ENCODE measurements at places on chromosomes 2 and 18.
A peak's percentile ranks its signal among the peaks of the same experiment; 100 is the strongest.

- DNase-seq: no peak
These were observed 8.5 kb upstream of the ATP8B1 start for GRCh38 chr18:57811477-57812125.

GRCh38 chr2:160358046-160358445 lies 135.6 kb downstream of the RBMS1 start:
- DNase-seq: no peak

GRCh38 chr2:110816404-110817365 lies 84.3 kb downstream of the ACOXL start:
- DNase-seq: no peak

GRCh38 chr18:49038423-49038822 lies 87.7 kb upstream of the SMAD7 start:
- no peak for DNase-seq

GRCh38 chr2:232476045-232476444 lies 11.6 kb downstream of the ECEL1 start:
- DNase-seq: no peak

- no peak for DNase-seq
These were observed 559 bp downstream of the HOXD1 start for GRCh38 chr2:176188774-176189680.

- no peak for DNase-seq
These were observed 92.8 kb upstream of the APCDD1 start for GRCh38 chr18:10361660-10362059.

DNA sequence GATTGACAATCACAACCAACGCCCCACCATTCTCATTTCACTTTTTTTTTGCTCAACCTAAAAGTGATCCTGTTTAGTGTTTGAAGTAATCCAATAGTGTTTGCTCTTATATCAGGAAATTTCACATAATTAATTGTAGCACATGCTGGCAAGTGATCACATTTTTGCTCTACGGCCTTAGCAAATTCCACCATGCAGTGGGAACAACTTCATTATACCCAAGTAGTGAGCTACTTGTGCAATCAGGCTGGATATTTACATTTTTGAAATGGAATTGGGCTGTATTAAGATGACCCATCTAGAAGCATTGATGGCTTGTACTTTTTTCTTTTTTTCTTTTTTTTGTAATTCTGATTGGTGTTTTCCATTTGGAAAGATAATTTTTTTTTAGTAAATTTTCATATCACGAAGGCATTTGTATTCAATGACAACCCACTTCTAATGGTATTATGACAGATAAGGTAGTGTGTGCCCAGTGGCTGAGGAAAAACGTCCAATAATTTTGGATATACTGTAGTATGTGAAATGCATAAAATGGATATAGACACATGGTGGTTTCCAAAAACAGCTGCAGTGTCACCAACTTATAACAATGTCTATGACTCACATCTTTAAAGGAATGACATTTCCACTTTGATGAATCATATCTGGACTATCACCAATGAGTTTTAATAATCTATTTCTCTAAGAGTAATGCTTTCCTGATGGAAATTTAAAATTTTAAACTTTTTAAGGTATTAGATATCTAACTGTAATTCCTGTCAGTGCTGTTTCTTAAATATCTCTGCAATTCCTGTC lies 130.6 kb downstream of the COL6A3 start:
- DNase-seq: no peak

DNA sequence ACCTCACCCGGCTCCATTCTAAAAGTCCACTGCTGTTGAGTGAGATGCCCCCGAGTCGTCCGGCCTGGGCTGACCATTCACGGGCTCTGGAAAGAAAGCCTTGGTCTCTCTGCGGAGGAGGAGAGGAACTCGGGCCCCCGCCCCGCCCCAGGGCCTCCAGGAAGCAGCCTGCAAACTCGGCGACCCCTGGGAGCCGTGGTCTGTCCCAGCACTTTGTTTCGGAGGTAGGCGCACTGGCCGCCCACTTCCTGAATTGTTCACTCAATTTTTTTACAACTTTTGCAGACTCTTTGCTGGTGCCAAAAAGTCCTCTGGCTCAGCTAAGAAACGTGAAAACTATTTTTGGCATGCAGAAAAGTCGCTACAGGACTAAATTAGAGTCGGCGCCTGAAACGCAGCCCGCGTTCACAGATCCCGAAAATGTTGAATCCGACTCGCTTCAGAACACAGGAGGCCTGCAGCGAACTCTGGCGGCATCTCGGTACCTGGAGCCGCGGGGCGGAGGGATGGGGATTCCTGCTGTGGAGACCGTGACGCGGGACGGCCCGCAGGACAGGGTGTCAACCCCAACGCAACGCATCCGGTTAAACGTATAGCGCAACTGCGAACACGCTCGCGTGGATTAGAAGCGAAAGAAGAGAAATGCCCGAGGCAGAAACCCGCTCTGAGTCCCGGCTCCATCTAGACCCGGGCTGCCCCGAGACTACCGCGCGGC lies 1.5 kb downstream of the PXDN start:
- no peak for DNase-seq

- DNase-seq: no peak
These were observed 550.2 kb downstream of the STK39 start for GRCh38 chr2:167697194-167697593.

DNA sequence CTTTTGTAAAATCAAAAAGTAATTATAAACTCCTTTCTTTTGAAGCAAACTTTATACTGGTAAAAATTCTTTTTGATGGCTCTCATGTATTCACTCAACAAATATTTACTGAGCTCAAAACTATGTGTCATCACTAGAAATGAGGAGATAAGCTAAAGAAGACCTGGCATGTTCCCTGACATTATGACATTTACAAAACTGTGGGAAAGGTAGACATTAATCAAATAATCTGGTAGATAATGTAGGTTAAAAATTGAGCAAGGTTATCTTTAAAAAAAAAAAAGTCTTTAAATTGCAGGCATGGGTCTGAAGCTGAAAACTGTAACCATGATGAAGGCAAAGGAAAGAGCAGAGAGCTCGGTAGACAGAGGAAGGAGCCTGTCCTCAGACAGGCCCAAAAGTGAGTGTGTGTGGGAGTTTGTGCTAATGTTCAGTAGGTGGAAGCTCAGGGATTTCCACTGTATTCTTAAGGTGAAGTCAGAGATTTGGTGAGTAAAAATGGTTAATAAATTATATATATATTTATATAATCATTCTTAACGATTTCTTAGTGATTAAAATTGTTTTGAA lies 612.9 kb downstream of the LRP1B start:
- DNase-seq: no peak

DNA sequence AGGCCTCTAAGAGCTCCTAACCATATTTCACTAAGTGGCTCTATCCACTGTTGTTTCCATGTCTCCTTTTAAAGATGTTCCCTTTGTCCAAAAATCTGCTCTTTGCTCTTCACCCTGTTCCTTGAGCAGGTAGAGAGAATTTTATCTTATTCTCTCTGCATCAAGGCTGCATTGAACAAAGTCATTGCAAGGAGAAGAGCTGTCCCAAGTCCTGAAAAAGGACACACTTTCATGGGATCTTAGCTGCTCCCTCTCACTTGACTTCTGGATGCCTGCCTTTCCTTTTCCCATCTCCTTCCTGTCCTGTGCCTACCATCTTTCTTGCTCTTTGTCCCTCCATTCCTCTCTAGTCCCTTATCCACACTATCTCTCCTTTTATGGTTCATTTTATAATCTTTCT lies 235.2 kb upstream of the THSD7B start:
- no peak for DNase-seq

GRCh38 chr2:41993435-41993925 lies 54.3 kb upstream of the PKDCC start:
- DNase-seq: no peak

DNA sequence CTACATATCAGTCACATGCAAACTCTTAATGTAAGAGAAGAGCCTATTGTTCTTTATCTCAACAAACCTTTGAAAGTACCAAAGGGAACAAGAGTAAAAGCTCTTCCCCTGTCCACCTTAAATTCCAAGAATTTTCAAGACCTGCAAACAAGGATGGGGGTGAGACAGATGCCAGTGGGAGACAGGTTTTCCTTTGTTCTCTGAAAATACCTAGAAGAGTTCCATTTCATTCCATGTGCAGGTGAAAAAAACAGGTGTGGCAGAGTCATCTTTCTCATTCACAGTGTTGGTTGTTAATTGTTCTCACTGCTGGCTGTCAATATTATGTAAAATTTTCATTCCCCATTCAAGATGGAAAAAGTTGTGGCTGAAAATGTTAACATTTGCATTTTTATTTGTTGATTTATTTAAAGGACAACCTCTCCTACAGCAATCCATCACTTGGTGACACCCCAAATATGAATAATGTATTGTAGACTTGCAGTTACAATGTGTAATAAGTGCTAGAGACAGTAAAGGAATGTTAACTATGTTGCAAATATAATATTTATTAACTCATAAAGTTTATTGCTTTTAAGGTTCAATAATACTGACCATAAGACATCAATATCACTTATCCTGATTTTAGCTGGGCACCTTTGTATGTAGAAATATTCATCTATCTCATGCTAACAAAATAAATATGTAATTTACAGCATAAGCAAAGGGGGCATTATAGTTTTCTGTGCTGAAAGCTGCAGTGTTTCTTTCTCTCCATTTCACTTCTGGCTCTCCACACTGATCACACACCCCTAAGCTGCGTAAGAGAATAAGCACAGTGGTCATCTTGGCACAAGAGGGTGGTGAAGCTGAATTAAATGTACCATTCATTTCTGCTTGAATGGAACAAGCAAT lies 347.0 kb downstream of the KIAA1328 start:
- DNase-seq: no peak

- no peak for DNase-seq
These were observed 49.9 kb downstream of the MYO7B start for GRCh38 chr2:127585270-127585807.

DNA sequence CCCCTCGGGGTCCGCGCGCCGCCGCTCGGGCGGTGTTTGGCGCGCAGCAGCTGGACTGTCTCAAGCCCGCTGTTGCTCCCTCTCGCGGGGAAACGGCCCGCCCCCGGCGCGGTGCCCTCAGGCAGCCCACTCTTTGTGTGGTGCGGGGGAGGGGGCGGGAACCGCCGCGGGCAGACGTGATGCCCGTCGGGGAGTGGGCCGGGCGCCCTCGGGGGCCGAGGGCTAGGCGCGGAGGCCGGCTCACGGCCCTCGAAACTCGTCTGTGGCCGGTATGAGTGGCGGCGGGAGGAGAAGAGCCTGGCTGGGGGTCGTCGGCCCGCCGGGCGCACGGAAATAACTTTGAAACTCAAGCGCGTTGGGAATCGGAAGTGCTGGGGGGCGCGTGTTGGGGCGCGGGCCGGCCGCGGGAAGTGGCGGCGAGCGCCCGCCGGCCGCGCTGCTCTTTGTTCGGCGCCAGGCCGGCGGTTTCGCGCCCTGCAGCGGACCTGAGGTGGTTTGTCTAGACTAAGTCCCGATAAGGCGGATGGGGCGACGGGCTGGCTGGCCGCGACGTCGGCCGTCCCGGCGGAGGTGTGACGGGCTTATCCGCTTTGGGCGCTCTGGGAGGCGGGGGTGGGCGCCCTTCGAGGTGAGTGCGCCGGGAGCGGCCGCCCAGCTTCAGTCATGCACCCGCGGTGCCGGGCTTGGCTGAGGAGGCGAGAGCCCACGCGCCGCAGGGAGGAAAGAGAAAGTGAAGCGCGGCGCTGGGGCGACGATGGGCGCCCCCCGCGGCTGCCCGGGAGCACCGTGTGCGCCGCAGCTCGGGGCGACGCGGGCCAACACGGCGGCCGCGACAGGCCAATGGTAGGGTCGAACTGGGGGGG lies 679 bp downstream of the PTMA start:
- DNase-seq: peak; percentile 54

DNA sequence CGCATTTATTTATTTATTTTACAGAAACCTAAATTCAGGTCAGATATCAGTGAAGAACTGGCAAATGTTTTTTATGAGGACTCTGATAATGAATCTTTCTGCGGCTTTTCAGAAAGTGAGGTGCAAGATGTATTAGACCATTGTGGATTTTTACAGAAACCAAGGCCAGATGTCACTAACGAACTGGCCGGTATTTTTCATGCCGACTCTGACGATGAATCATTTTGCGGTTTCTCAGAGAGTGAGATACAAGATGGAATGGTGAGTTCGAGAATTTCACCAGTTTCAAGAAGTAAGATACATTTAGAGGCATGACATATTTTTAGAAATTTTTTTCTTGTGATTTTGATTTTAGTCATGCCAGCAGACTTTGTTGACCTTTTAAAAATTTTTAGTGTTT lies 4.6 kb downstream of the CDCA7 start:
- DNase-seq: no peak

- no peak for DNase-seq
These were observed 16.2 kb downstream of the C2orf76 start for GRCh38 chr2:119350311-119350998.

DNA sequence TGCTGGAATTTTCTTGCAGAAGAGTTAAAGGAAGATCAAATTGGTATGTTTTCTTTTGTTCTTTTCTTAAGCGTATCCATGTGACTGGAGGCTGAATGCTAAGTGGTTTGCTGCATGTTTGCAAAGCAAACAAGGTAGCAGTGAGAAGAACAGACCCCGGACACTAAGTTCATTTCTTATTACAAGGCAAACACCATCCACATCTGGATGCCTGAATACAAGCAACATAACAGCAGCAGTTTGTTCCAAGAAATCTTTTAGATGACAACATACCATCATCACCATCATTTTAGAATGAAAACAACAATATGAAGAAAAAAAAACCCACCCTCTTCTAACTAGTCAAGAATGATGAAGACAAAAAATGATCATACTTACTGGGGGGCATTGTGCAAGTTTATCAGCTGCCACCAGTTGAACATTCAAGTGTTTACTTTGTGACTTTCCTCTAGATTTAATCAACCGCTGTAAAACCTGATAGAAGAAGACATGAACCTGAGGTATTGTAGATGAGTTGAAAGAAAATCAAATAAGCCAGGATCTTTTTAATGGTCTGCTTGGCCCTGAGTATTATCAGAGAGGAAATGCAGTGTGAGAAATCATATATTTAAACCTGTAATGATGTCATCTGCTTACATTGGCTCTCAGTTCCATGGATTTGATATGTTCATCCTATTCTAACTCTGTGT lies 25.0 kb upstream of the ARL5A start:
- DNase-seq: no peak

GRCh38 chr2:191297033-191297432 lies 51.8 kb downstream of the MYO1B start:
- no peak for DNase-seq

- DNase-seq: no peak
These were observed 128.0 kb upstream of the MSH6 start for GRCh38 chr2:47654790-47655562.

- no peak for DNase-seq
These were observed 77.3 kb downstream of the SRBD1 start for GRCh38 chr2:45533771-45534170.

DNA sequence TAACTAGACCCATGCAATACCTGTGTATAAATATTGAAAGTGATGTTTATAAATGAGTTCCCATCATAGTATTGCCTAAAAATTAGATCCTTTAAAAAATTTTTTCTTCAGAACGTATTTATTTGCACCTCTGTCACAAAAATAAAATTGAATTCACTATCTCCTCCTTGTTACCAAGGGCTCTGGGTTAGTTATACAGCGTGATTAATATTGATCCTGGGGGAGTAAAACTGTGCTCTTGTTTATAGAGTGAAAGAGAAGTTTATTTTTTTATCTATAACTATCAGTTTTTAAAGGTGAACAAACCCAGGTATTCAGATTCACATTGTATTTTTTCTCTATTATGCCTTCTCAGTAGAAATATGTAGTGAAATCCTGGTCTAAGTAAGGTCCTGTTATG lies 458.5 kb downstream of the CPS1 start:
- DNase-seq: no peak
